ENCODE measurements at places on chromosomes 12 and 14. TPM values are rescaled to one million over a fixed set of nuclear protein-coding genes. Genes with fewer than 3 reads are reported as not detected.

Gene IFNG-AS1
- not detected for total RNA-seq

Gene CCDC177
- total RNA-seq: not detected

Gene SRRM4
- total RNA-seq: not detected

Gene SALL2
- total RNA-seq: 0.83 TPM

Gene NYNRIN
- total RNA-seq: 10.7 TPM

Gene CLEC4C
- total RNA-seq: not detected

Gene LRRC10
- total RNA-seq: not detected

Gene SMIM41
- total RNA-seq: 1.8 TPM
